ENCODE measurements at places on chromosomes 16 and 17.

- no peak for DNase-seq
Measured at GRCh38 chr16:87135246-87136030, 181.8 kb downstream of the C16orf95 start.

DNA sequence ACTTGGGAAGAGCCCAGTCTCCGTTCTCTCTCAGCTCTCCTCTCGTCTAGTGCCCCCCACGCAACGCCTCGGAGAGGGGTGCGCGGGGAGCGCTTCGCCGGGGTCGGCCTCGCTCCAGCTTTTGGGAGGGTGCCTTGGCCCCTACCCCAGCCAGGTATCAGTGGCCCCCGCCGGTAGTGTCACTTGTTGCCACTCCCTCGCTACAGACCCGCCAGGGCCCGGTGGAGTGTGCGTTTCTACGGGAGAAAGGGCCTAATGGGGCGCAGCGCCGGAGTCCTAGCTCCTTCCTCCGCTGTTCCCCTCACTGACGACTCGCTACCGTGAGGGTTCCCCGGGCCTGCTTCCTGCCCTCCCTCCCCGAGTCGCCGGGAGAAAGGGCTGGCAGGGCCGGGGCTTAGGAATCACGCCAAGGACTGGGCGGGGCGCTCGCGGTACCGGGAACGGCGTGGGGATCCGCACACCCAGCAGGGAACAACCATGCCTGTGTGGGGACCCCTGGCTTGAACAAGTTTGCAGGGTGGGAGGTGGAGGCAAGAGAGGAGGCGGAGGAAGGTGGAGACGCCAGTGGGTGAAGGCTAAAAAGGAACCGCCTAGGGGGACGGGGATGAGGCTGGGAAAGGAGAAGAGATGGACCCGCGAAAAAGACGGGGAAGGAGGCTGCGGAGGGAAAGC, 997 bp upstream of the CDH11 start:
- no peak for DNase-seq

GRCh38 chr17:65197201-65197600, 60.0 kb downstream of the RGS9 start:
- DNase-seq, result no peak

- DNase-seq, result no peak
Measured at GRCh38 chr17:33837281-33837680, 417.8 kb upstream of the CCL2 start.

GRCh38 chr16:30700491-30700890, 1.5 kb downstream of the SRCAP start:
- no peak for DNase-seq

- DNase-seq, result no peak
Measured at GRCh38 chr16:15807603-15808009, 49.2 kb downstream of the MYH11 start.

DNA sequence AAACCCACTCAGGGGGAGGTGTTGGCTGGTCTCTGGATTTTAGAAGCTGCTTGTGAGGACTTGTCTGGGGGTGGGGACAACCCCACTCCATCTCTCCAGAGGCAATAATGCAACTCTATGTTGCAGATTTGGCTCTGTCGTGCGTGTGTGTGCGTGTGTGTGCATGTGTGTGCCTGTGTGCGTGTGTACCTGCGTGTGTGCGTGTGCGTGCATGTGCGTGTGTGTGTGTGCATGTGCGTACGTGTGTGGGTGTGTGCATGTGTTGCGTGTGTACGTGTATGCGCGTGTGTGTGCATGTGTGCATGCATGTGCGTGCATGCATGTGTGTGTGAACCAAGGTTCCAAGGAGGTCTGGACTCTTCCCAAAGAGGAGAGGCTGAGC, 120.4 kb upstream of the LHX1 start:
- no peak for DNase-seq

DNA sequence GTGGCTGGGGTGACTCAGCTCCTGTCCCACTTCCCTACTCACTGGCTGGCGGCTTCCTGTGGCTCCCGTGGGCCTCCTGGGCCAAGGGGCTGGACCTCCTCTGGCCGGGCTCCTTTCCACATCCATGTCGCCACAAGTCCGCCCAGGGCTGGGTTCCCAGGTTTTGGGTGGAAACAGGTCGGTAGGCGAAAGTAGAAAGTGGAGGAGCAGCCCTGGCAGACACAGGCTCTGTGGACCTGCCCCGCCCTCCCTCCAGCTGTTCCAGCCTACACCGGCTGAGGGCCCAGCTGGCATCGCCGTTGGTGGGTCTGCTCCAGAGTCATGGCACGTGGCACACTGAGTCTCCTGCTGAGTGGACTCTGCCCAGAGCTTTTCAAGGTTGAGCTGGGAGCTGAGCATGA, 28.7 kb downstream of the GSE1 start:
- DNase-seq, result no peak

DNA sequence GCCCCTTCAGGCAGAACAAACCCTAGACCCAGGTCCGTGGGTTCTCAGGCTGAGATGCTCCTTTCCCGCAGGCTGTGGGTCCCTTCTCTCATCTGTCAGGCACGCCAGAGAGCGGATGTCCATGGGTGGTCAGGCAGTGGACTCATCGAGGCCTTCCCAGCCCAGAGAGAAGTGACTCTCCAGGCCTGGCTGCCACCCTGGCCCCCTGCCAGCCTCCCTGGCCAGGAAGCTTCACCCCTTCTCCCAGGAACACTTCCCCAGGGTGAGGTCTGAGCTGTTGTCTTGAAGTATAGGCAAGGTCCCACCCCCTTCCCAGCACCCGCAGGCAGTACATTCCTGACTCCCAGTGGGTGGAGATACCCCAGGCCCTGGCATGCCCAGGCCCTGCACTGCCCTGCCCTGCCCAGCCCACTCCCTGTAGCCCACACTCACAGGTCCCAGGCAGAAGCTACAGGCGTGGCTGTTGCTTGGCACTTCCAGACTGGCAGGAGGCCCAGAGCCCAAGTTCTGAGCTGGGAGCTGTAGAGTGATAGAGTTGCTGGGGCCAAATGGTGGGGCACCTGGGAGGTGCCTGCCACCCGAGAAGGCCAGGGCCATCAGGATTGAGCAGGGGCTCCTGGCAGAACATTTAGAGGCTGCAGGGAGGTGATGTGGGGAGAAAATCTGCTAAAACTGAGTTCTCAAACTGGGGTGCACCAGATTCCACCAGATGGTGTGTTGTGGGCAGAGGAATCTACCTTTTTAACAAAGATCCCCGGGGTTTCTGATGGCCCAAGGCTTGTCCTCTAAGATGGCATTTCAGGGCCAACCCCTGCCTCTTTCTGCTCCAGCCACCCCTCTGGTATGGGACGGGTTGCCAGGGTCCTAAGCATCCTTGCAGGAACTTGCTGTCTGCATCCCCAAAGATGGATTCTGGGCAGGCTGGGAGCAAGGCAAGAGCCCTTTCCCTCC, 6.7 kb downstream of the ITGA3 start:
- no peak for DNase-seq

- DNase-seq, result no peak
Measured at GRCh38 chr16:83713597-83713996, 94.2 kb upstream of the HSBP1 start.

DNA sequence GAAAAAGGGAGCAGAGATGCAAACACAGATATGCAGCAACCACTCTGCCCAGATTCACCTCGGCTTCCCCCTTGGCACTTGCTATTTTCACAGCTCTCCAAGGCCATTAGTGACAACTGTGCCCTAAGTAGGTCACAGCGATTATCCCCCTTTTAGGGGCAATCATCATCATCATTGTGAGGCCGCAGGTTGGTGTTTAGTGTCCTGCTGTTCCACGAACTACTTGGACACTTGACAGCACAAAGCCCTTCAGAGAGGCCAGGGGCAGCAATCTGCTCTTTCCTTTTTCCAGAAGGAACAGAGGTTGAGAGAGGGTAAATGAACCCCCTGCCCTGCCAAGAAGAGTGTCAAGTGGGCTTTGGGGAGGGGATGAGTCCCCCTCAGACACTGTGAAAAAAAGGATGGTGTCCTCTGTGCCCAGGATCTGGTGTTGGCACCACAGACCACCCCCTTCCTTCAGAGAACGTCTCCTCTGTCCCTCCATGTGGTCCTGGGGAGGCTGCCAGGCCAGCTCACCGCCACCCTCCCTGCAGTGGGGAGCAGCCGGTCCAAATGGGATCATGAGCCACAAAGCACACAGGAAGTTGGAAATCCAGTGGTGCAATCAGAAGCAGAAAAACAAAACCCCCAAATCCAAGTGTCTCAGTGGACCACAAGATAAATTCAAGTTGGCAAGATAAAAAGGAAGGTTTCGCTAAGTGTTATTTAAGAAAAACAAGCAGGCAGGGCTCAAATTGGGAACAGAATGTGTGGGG, 78.4 kb upstream of the MED9 start:
- DNase-seq, result no peak

GRCh38 chr16:11217651-11218603, 38.1 kb downstream of the SOCS1 start:
- no peak for DNase-seq

DNA sequence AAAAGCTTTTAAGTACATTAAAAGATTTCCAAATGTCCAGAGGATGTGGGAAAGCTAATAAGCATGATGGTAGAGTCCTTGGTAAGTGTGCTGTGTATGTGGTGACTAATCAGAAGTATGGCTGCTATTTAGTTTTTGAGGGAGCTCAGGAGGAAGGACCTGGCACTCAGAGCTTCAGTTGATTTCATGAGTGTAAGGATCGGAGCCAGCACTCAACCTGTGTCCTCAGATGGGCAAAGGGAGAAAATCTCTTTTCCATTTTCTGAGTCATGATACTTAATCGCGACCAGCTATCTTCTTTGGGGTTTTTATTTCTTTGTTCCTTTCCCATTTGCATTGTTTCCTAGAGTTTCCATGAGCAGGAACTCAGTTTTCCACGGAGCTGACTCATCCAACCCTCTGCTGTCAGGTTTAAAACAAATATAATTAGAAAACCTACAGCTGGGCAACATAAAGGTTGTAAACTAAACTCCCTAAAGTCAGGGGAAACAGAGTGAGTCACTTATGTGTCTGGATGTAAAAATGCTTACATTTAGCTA, 125.4 kb downstream of the MAP2K6 start:
- no peak for DNase-seq

GRCh38 chr17:58351831-58352595, at the start of gene SUPT4H1:
TSS of gene SUPT4H1 (minus strand) at chr17:58352201. CDS start at chr17:58352135, 66 bp downstream.
- peak; percentile 85 for DNase-seq

- DNase-seq, result no peak
Measured at GRCh38 chr16:75264457-75264998, 13.1 kb upstream of the BCAR1 start.

DNA sequence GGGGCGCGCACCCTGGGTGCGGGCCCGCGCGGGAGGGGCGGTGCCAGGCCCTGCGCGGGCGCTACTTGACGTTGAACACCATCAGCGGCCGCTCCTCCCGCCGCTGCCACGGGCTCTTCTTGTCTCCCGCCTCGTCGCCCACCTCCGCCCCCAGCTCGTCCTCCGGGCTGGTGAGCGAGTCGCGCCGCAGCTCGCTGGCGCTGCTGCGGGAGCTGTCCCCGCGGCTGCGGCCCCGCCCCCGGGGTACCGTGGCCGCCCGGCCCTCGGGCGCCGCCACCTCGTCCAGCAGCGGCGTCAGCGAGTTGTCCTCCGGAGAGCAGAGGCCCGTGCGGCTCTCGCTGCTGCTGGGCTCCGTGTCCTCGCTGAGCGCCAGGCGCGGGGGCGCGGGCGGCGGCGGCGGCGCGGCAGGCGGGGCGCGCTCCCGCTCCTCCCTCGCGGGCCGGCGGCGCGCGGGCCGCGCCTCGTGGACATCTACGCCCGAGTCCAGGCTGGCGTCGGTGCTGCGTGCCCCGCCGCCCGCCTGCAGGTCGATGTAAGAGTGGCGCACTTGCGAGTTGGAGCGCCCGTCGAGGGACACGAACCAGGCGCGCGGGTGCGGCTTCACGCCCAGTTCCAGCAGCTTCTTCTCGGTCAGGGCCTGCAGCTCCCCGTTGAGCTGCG, 8.7 kb downstream of the GRN start:
- DNase-seq, result peak; percentile 15

GRCh38 chr16:30995927-30996323, 10.9 kb downstream of the HSD3B7 start:
- DNase-seq, result no peak

- DNase-seq, result no peak
Measured at GRCh38 chr17:11644265-11645212, 46.3 kb downstream of the DNAH9 start.

DNA sequence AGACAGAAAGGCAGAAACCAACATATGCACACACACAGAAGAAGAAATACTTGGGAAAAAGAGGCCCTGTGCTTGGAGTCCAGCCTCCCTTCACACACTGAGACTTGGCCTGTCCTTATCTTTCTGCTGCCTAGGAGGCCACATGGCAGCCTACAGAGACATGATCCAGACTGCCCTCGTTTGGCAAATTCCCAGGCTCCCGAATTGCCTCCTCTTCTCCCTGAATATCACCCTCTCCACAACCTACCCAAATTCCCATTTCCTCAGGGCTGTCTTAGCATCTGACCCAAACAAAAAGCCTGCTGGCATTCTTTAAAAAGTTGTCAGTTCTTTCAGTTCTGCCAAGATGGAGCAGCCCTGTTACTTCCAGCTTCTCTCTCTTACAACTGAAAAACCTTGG, 59.8 kb downstream of the DNAH17 start:
- DNase-seq, result no peak
